Activated CD8-positive, alpha-beta T cell treated with anti-CD3 and anti-CD28 coated beads, Interleukin-2, amount 10 ng/mL, durations not matched to agents 7 days and 5 days (primary cell): ENCODE measurements at places on chromosomes 16 and 17.
A peak's percentile ranks its signal among the peaks of the same experiment; 100 is the strongest.

- DNase-seq = no peak
Observed at GRCh38 chr17:82412535-82413520, 5.3 kb upstream of the HEXD start.

DNA sequence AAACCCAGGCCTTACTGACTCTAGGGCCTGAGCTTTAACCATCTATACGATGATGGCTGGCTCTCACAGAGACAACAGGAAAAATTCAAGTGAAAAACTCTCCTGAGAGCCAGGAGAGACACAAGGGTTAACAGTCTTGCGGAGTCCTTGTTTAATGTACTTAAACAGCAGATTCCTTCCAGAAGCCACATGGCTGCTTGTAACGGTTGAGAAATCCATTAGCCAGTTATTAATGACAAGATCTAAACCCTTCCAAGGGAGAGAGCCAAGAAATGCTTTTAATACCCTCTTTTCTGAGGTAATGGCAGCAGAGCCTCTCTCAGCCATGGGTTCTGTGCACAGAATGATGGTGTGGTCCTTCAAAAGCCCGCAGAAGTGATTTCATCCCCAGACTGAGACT lies 5.2 kb upstream of the ALDOA start:
- DNase-seq = no peak

GRCh38 chr16:49311823-49312222 lies 30.2 kb upstream of the CBLN1 start:
- no peak for DNase-seq

GRCh38 chr16:17343028-17343427 lies 127.7 kb downstream of the XYLT1 start:
- peak; percentile 83 for DNase-seq

DNA sequence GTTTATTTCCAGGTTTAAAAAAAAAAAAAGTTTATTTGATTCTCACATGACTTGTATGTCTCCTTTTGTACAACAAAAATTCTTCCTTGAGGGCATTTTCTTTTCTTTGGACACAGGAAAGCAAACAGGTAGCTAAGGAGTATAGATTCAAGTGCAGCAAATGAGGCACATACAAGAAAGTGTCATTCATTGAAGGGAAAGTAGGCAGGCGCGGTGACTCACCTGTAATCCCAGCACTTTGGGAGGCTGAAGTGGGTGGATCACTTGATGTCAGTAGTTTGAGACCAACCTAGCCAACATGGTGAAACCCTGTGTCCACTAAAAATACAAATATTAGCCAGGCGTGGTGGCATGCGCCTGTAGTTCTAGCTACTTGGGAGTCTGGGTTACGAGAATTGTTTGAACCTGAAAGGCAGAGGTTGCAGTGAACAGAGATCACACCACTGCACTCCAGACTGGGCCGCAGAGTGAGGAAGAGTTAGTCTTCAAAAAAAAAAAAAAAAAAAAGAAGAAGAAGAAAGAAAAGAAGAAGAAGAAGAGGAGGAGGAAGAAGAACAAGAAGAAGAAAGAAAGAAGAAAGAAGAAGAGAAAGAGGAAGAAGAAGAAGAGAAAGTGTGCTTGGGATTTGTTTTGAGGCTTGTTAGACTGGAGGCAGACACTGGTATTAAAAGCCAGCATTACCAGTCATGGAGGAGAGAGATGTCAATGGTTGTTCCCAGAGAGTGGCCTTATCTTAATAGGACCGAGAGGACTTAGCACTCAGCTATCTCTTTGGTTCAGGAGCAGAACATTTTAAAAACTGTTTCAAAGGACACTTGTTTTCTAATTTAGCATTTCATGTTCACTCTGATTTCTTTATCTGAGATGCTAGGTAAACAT lies 19.7 kb downstream of the GINS3 start:
- DNase-seq = no peak

GRCh38 chr17:51643702-51644490 lies 383.6 kb downstream of the UTP18 start:
- no peak for DNase-seq

DNA sequence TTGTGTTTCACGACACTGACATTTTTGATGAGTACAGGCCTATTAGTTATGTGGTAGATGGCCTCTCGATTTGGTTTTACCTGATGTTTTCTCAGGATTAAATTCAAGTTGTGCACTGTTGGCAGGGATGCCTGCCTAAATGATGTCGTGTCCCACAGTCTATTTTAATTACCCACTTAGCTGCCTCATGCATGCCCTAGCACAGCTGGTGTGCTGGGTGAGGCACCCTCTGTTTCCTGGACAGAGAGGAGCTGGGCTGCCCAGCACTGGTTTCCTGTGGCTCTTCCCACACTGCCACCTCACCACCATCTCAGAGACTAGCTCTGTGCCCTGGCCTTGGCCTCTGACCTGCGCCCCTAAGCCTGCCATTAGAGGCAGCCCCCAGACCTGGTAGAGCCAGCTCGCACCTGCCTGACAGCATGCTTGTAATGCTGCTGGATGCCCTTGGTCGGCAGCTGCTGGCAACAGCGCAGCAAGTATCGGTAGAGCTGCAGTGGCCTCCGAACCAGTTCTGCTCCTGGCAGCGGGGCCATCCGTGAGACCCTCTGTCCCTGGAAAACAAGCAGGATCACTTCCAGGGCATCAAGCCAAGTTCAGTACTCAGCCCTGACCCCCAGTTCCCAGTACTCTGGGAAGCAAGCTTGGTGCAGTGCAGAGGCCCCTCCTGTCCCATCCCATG lies 10.9 kb downstream of the LYRM9 start:
- no peak for DNase-seq

DNA sequence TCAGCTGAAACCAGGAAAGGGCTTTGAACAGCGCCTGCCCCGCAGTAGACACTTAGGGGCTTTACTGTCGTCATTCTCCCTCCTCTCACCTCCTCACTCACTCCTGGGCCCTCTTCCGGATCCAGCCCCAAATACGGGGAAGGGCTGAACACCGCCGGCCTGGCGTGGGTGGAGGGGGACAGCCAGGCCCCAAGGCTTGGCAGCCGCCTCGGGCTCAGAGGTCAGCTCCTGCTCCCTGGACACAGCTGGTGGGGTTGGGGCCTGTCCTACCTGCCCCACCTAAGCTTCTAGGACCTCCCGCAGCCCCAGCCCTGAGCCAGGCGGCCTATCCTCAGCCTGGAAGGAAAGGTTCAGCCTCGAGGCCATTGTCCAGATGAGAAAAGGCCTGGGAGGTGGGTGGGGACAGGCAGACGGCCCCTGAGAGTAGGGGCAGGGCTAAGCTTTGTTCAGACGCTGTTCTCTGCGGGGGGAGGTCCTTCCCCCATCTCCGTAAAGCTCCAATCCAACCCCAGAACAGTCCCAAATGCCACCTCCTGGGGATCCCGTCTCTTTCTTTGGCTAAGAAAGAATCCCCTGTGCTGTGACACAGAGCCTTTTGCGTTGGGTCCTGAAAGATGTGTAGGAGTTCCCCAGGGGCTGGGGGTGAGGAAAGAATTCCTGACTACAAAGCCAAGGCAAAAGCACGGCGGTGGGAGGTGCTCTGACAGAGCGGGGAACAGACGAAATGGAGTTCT lies 881 bp upstream of the LLGL1 start:
- DNase-seq = no peak

- DNase-seq = no peak
Observed at GRCh38 chr17:36132421-36132831, 28.8 kb downstream of the CCL4 start.

- peak; percentile 96 for DNase-seq
Observed at GRCh38 chr17:7851438-7852261, 3.2 kb upstream of the TMEM88 start.

- no peak for DNase-seq
Observed at GRCh38 chr16:64217789-64218535, 903.9 kb downstream of the CDH11 start.

GRCh38 chr16:87406495-87407088 lies 14.5 kb downstream of the MAP1LC3B start:
- DNase-seq = no peak

GRCh38 chr17:2709183-2709661 lies 2.3 kb downstream of the CLUH start:
- DNase-seq = no peak

DNA sequence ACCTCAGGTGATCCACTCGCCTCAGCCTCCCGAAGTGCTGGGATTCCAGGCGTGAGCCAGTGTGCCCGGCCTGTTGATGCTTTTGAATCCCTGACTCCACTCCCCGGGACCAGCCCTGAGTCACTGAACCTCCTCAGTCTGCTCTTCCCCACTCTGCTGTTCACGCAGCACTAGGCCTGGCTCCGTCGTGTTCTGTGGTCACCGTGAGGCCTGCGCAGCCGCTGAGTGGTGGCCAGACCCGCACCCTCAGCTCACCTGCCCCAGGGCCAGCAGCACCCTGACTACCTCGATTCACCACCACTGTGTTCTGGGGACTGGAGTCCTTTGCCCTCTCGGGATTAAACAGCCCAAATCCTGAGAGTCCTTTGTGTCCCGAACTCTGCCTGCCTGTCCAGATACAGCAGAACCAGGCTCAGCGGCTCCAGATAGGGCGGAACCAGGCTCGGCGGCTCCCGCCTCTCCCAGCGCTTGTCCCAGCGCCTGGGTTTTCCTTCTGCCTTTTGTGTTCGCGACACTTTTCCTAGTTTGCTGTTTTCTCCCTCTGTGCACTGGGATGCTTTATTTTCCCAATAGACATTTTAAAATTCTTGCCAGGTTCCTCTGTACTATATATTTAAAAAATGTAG lies 58.6 kb upstream of the ENDOV start:
- DNase-seq = no peak

DNA sequence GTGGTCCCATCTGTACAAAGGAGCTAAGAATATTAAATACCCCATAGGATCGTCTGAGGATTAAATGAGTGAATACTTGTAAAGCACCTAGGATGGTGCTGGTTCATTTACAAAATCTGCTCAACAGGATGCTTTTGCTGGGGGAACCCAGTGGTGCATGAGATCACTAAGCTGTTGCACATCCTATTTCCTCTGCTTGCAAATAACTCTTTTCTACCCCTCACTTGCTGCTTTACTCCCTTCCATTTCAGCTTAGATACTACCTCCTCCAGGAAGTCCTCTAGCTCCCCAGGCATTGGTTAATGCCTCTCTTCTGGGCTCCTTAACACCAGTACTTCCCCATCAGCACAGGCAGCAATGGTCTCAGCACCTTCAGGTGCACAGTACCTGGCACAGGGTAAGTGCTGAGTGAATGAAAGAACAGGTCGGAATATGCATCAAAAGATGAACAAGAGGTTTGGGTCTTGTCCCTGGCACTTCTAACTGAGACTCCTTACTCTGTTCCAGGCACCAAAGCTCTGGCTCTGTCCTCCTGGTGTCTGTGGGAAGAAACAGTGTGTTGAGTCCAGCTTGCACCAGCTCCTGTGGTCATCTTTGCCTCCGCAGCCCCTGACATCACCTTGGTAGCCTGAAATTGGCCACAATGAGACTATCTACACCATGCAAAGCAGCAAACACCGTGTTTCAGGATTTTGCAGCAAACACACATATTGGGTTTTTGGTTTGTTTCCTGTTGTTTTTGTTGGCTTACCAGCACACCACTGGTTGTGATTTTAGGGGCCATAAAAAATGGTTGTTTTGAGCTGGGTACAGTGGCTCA lies 24.1 kb upstream of the IL21R start:
- DNase-seq = peak; percentile 62

- DNase-seq = no peak
Observed at GRCh38 chr17:19555746-19556145, 22.1 kb downstream of the SLC47A1 start.

DNA sequence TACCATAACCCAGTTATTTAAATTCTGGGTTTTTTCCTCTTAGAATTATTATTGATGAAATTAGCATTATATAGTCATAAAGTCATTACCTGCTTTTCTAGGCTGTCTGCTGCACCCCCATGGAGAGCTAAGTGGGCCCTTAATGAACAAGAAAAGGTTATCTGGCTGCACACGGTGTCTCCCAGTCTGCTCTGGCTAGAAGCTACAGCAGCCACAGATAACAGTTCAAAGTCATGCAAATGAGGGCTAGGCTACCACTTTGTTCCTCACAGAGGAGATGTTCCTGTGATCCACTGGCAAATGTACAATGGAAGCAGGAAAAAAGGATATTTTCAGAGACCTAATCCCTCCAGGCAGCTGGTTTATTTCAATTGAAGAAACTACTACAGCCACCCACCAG lies 112.1 kb downstream of the SNX11 start:
- no peak for DNase-seq

DNA sequence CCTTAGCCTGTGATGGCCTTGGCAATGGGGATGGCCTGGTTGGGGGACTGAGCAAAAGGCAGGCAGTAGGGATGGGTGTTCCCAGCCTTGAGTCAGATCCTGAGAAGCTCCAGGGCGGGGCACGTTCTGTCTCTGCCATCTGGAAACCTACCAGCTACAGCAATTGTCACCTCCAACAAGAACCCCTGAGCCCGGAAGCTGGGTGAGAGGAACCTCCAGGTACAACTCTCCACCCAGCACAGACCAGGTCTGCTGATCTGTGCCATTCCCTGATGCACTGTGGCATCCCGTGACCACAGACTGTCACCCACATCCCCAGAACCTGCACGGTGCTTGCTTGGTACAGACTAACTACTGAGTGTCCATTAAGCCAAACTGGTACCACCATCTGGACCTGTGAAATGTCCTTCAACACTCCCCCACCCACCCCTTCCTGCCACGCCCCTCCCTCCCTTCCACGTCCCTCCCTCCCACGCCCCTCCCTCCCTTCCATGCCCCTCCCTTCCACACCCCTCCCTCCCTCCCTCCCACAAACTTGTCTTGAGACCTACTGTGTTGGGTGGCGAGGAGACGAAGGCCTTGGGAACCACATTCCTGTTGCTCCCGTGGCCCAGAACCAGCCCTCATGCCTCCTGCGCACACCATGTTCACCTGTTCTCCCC lies 16.6 kb downstream of the MYO15B start:
- no peak for DNase-seq

DNA sequence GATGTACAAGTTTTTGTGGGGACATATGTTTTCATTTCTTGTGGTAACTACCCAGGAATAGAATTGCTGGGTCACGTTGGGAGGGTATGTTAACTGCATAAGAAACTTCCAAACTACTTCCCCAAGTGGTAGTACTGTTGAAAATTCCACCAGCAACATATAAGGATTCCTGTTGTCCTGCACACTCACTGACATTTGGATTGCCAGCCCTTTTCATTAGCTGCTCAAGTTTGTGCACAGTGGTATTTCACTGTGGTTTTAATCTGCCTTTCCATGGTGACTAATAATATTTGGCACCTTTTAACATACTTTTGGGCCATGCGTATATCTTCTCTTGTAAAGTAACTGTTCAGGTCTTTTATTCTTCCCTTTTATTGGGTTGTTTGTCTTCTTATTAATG lies 103.3 kb downstream of the GNAO1 start:
- DNase-seq = no peak
